ENCODE measurements at places on chromosomes 5 and 9.

- no peak for DNase-seq
These were observed 24.8 kb upstream of the DENND1A start for GRCh38 chr9:123954518-123955280.

- no peak for DNase-seq
These were observed 44.8 kb downstream of the VCAN start for GRCh38 chr5:83516377-83516776.

GRCh38 chr5:90480699-90481098 lies 6.0 kb downstream of the POLR3G start:
- no peak for DNase-seq

- DNase-seq = no peak
These were observed 124.2 kb downstream of the GNA14 start for GRCh38 chr9:77523891-77524290.

DNA sequence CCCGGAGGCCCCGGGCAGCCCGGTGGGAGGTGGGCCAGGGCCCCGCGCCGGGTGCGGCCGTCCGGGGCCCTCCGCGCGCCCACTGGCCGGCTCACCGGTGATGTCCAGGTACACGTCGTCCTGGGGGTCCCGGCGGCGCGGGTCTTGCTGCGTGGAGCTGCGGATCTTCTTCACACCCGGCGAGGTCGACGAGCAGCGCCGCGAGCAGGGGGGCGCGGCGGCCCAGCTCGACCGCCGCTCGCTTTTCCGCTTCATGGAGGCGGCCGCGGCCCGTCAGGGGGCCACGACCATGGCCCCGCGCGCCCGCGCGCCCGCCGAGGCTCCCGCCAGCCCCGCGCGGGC lies 548 bp downstream of the CDC14B start:
- no peak for DNase-seq

Data from CD4-positive, alpha-beta T cell (primary cell).